ENCODE measurements at places on chromosomes 12 and 14.

DNA sequence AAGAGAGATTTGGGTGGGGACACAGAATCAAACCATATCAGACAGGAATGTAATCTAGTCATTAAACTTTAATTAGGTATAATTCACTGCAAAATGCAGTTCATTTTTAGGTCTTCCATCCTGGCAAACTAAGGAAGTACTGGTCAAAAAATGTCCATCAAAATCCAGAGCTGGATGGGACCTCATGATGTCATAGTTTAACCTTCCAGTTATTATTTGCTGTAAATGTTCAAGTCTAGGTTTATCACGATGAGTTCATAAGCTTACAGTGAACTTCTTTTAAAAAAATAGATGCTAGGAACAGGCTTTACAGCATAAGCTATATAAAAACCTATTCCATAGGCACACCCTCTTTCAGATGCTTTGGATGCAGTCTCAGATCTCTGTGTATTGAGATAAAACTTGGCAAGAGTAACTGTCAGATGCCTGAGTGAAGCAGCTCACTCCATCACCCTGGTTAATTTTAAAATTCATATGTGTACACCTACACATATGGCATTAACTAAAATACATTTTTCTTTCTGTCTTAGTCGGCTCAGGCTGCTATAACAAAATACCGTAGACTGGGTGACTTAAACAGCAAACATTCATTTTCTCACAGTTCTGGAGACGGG is 7.9 kb downstream of the SSPN start:
- DNase-seq = no peak

- no peak for DNase-seq
Measured at GRCh38 chr14:24267516-24267915, 3.9 kb downstream of the RABGGTA start.

- no peak for DNase-seq
Measured at GRCh38 chr12:40989785-40990184, 198.3 kb upstream of the PDZRN4 start.

DNA sequence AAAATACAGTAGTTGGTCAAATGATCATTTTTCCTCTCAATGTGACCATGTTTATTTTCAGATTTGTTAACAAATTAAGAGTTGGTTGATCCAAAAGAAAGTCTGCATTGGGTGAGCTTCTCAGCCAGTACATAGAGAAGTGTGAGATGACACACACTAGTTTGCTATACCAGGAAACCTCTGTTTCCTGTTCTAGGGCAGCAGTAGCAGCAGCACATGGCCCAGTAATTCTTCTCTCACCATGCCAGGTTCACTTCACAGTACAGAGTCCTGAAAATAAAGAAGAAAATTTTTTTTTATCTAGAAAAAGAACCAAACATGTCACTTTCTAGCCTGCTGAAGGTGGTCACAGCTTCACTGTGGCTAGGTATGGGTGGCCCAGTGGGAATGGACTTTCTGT is 250.2 kb upstream of the OR4E1 start:
- no peak for DNase-seq

DNA sequence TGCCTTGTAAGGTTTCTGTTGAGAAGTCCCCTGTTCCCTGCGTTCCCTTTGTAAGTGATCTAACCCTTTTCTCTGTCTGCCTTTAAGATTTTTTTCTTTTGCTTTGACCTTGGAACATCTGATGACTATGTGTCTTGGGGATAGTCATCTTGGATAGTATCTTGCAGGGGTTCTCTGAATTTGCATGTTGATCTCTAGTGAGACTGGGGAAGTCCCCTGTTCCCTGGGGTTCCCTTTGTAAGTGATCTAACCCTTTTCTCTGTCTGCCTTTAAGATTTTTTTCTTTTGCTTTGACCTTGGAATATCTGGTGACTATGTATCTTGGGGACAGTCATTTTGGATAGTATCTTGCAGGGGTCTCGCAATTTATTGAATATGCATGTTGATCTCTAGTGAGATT is 38.2 kb upstream of the TMX1 start:
- no peak for DNase-seq

DNA sequence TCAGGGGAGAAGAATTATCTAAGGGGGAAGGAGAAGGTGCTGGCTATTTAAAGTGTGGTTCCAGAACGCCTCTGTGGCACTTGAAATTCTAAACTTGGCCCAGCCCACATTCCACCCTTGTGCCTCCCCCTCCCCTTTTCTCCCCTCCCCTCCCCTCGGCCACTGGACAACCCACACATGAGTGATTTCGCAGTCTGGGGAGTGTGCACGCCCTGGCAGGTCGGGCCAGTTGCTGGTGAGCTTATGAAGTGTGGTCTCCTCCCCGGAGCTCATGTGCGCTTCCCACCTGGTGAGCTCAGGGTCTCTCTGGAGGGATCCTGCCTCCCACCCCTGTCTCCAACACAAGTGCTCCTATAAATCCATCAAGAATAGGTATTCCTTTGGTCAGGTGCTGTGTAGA is at the start of gene SLC6A13:
SLC6A13 (minus strand) TSS at position 20 of the 400 bp plus-strand sequence. CDS start 2,784 bp downstream, outside the sequence.
- no peak for DNase-seq

DNA sequence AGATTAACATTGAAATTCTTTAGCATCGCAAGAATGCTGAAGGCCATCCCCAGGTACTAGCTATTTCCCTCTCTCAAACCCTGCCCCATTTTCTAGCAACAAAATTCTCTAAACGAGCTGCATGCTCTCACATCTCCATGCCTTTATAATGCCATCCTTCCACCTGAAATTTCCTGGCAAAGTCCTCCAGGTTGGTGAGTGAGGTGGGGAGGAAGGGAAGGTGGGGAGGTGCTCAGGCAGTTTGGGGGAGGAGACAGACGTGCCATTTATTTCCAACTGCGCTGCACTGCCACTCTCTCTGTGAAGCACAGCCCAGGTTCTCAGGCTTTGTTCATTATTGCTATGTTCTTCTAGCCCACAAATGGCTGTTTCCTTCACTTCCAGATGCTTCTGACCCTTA is 208.4 kb downstream of the PAWR start:
- DNase-seq = no peak

GRCh38 chr12:131390412-131391334 is 320.2 kb upstream of the SFSWAP start:
- no peak for DNase-seq

- DNase-seq = no peak
Measured at GRCh38 chr14:61104358-61104757, 123.3 kb downstream of the SLC38A6 start.

DNA sequence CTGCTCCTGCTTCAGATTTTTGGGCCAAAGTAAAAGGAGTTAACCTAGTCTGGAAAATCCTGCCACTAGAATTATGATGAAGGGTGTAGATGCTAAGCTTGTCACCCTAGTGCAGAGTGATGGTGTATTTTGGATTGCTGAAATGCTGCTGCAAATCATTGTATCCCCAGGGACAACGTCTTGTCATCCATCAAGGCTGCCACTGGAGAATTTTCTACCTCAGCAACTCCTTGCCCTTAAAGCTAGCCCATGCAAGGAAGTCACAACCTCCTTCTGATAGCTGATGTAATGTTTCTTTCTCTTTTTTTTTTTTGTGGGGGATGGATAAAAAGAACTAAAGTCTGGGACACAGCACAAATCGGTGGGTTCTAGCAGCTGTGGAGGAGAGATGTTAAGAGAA is 139.4 kb upstream of the FRMD6 start:
- no peak for DNase-seq

DNA sequence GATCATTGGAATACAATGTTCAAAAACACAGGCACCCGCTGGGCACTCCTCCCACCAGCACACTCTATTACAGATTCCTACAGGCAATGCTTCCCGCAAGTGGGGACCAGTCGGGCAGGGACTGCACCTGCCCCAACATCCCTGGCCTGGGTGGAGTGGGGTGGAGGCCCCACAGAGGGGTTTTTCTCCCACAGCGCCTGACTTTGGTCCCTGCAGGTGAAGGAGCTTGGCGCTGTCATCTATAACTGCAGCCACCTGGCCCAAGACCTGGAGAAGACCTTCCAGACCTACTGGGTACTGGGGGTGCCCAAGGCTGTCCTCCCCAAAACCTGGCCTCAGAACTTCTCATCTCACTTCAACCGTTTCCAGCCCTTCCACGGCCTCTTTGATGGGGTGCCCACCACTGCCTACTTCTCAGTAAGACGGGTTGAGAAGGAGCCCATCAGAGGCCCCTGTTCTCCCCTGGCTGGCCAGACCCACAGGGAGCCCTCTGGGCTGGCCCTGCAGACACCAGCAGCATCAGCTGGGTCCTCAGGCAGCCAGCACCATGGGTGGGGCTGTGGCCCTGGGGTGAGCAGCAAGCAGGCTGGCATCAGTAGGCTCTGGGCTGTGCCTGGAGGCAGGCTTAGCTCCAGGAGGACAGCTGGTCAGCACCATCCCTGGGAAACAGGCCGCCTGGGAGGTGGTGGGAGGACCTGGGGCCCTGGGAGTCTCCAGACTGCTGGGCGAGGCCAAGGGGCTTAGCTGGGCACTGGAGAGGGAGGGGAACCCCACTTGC is 6.0 kb downstream of the PLD4 start:
- no peak for DNase-seq

Data from HCEC 1CT (cell line).